Smooth muscle cell of bladder (primary cell): ENCODE measurements at places on chromosomes 3 and 15. TPM values are rescaled to one million over a fixed set of nuclear protein-coding genes. Genes with fewer than 3 reads are reported as not detected.

The BSN gene
- total RNA-seq: under 0.01 TPM in 2 replicates

The CCR8 gene
- total RNA-seq: not detected in 2 replicates

The B2M gene
- 1,270 and 1,721 TPM in 2 replicates for total RNA-seq

The FGD5 gene
- total RNA-seq: 0.14 and 0.37 TPM in 2 replicates

The FOXB1 gene
- total RNA-seq: not detected in 2 replicates

The TMIE gene
- 0.09 TPM in 1 of 2 replicates, not detected in the other for total RNA-seq

The HACD3 gene
- 57.0 and 83.2 TPM in 2 replicates for total RNA-seq

The PLCB2 gene
- total RNA-seq: under 0.01 and 0.18 TPM in 2 replicates

The DRD3 gene
- total RNA-seq: not detected in 2 replicates

The PCLAF gene
- total RNA-seq: 14.7 and 32.0 TPM in 2 replicates

The FXR1 gene
- 216 and 259 TPM in 2 replicates for total RNA-seq

The HCN4 gene
- total RNA-seq: not detected in 2 replicates

The TMEM212 gene
- total RNA-seq: not detected in 2 replicates

The MUC20 gene
- 0.57 and 0.74 TPM in 2 replicates for total RNA-seq

The HHATL gene
- not detected in 2 replicates for total RNA-seq

The CPEB1 gene
- total RNA-seq: 12.5 and 13.7 TPM in 2 replicates

The CACNA2D2 gene
- total RNA-seq: 0.09 TPM in 1 of 2 replicates, not detected in the other

The CHCHD6 gene
- 14.3 and 15.2 TPM in 2 replicates for total RNA-seq
